ENCODE measurements at places on chromosomes 13 and 19. TPM values are rescaled to one million over a fixed set of nuclear protein-coding genes. Genes with fewer than 3 reads are reported as not detected.
A peak's percentile ranks its signal among the peaks of the same experiment; 100 is the strongest.

DNA sequence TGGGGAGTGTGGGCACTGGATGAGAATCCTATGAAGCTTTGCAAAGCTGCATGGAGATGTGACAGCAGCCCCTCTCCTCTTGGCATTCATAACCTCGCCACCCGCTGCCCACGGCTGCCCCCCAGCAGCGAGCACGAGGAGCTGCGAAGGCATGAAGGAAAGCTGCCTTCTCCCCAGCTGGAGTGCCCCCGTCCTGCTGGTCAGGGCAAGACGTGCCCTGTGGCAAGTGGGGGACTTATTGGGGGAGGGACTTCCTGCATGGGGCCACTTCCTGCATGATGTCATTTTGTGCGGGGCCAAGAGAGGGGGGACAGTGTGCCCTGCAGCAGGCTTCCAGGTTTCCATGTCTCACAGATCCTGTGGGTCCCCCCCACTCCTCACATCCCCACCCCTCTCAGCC is 85.9 kb downstream of the TSHZ3 start:
- no peak for DNase-seq

- no peak for DNase-seq
Measured at GRCh38 chr19:16191216-16191908, 6.2 kb downstream of the FAM32A start.

DNA sequence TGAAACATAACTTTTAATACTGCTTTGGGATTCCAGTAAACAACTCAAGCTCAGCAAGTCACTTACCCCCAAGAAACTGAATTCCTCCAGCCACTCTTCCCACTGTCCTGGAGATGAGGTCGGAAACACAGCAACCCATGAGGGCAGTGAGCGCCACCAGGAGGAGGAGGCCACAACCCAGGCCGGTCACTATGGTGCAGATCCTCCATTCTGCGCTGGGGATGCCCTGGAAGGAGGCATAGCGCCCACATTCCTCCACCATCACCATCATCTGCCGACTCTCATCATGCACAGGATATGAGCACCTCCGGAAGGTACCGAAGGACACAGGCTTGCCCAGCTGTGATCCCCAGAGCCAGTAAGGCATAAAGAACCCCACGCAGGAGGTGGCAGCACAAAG is 2.2 kb downstream of the LHFPL6 start:
- DNase-seq: no peak

GRCh38 chr13:51618626-51619025 is 34.4 kb downstream of the WDFY2 start:
- DNase-seq: no peak

GRCh38 chr19:38731654-38732301 is 12.5 kb downstream of the CAPN12 start:
- DNase-seq: peak; percentile 57

- DNase-seq: no peak
Measured at GRCh38 chr19:6521718-6522646, 8.8 kb upstream of the TNFSF9 start.

DNA sequence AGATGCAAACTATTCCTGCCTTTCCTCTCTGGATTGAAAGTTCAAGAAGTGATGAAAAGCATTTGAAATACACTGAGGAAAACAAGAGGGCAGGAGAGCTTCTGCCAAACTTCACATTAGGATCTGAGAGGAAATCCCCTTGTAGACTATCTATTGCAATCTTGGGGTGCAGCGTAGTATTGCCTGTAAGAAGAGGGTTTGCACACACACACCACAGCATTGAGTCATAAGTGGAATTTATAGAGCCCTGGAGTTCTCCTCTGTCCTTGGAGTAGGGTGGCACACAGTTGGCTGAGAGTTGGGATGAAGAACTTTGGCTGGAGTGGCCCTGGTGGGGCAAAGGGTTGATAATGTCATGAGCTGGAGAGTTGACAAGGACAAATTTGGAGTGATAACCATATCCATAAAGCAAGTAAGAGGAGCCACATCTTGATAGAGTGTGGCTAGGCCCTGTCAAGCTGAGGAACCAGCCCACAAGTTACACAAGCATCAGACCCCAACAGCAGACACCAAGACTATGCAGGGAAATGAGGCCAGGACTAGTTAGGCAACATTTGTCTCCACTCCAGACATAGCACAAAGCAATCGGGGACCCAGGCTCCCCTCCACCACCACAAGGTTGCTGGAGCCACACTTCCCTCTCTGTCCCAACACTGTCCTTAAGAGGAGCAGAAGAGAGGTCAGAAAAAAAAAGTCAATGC is 520.9 kb downstream of the KLF5 start:
- no peak for DNase-seq

DNA sequence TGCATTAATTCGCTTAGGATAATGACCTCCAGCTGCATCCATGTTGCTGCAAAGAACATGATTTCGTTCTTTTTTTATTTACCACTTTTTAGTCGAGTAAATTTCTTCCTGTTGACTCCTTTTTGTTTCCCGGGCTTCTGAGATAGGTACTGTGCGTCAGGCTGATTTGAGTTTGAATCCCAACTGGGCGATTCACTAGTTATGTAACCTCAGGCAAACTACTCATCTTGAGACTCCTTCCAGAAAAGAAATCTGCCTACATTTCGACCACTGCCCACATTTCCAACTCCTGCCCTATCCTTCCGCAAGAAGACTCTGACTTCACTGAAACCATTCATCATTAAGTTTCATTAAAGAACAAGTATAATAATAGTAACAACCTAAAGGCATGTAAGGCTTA is 8.2 kb downstream of the SCEL start:
- DNase-seq: no peak

DNA sequence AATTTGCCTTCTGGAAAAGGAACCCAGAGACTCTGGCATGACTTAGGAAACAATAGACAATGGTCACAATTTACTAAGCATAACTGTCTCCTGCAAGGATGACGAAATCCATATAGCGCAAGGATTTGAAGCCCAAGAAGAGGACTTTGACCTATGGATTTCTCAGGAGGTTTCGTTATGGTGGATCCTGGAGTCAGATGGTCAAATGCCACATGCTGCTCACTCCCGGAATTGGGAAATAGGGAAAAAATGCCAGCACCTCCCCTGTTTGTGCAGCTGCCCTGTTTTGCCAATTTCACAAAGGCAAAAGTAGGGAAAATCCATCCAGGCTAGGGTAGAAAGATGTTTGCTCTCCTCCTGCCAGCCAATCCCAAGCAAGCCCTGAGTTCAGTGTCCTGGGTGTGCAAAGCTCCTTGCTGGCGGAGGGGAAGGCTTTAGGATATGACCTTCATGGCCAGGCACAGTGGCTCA is 23.4 kb downstream of the RDH8 start:
- no peak for DNase-seq

GRCh38 chr13:85287528-85287927 is 511.7 kb downstream of the SLITRK6 start:
- no peak for DNase-seq

DNA sequence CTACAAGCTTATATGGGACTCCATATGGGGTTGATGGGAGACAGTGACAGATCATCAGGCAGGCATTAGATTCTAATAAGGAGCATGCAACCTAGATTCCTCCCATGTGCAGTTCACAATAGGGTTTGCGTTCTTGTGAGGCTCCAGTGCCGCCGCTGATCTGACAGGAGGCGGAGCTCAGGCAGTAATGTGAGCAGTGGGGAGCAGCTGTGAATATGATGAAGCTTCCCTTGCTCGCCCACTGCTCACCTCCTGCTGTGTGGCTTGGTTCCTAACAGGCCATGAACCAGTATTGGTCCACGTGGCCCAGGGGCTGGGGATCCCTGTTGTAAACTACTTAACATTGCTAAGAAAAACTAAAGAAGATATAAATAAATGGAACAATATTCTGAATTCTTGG is 378.4 kb downstream of the KCNRG start:
- DNase-seq: no peak

- DNase-seq: peak; percentile 88
Measured at GRCh38 chr19:55216461-55217198, 7.3 kb upstream of the PTPRH start.

DNA sequence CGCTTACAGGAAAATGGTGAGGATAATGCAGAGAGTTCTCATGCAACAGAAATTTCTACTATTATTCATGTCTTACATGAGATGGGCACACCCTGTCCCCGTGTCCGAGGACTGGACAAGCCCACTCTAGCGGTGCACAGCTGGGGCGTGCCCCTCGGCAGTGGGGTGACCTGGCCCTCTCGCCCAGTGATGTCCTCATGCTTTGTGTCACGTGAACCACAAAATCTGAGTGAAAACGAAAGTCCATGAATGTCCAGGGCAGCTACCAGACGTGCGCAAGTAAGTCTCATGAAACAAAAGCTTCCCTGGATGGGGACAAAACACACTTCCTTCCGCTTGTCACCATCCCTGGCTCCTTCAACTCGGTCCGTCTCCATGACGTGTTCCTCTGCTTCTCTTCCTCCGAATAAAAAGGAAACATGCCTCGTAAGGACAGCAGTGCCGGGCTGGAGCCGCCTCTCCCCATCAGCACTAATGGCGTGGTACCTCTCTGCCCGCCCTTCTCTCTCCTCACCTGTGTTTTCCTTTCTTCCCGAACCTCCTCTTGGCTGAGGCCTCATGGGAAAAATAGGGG is 45.6 kb downstream of the ANKRD10 start:
- DNase-seq: no peak

DNA sequence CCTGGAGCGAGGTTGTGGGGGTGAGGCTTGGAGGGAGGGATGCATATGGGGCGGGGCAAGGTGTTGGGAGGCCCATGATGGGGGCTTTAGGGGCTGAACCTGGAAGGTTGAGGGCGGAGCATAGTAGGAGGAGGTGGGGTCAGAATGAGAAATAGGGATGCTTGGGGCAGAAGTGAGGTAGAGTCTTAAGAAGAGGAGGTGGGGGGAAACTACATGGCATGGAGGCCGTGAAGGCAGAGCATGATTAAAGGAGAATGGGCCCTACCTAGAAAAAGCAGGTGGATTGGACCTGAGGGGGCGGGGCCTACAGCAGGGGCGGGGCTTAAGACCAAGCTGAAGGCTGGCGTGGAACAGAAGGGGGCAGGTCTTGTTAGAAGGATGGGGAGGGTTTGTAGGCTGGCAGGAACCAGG is 799 bp downstream of the NR1H2 start:
- DNase-seq: no peak

DNA sequence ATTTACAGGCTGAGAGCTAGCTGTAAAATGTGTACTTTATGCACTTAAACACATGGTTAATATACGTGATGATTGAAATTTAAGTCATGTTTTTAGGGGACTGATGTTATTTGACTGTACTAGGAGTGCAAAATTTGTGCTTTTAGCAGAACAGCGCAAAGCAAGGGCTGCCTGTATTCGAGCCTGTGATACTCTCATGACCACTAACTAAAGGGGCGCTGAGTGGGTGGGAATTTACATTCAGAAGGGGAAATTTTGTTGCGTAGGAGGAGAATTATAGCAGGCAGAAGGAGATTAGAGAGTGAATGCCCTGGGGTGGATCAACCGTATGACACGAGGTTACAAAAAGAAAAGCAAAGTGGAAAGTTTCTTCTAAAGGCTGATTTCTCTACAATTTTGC is 271.8 kb upstream of the HTR2A start:
- no peak for DNase-seq

DNA sequence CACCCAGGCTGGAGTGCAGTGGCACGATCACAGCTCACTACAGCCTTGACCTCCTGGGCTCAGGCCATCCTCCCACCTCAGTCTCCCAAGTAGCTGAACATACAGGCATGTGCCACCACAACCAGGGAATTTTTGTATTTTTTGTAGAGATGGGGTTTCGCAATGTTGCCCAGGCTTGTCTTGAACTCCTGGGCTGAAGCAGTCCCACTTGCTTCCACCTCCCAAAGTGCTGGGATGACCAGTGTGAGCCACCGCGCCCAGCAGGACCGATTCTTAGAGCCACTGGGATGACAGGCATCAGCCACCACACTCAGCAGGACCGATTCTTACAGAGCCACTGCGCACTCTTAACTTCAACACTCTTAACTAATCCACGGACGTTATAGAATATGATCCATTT is 54.9 kb upstream of the RANBP3 start:
- no peak for DNase-seq

DNA sequence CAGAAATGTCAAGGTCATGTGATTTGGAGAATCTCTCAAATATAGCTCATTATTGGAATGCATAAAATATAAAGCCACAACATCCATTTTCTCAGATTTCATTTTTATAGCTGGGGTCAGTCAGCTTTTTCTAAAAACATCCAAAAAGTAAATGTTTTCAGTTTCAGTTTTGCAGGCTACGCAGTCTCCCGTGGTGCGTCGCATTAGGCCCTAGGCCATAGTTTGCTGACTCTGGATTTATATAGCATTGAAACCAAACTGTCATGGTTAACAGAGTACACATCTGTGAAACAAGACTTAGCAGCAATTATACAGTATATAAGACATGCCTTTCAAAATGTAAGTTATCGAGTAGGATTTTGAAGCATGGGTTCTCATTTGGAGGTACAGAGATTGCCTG is 140.0 kb downstream of the IRS2 start:
- DNase-seq: no peak

DNA sequence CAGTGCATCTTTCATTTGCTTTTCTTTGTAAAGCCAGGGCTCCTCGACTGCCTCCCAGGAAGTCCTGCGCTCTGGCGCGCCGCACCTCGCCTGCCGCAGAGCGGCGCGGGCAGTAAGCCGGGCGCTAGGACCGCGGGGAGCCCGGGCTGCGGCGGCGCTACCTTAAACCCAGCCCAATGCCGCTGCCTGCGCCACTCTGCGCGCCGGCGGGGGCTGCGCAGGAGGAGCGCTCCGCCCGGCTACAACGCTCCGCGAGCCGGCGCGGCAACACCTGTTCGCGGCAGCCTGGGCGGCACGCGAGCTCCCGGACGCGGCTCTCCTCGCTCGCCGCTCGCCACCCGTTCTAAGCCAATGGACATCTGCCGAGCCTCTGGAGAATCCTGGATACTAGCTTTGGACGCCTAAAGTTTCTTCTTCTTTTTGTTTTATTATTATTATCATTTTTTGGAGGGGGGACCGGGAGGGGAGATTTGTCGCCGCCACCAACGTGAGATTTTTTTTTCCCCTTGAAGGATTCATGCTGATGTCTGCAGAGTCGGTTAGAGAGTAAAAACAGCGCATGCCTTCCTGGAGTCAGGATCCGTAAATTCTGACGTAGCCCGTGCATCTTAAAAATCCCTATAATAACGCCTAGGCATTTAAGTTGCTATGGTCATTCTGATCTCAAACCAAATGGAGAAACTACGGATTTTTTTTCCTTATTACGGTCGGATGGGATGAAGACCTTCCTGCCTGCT is at the start of gene FGF9:
TSS of gene FGF9 (plus strand) at position 191 of the 737 bp plus-strand sequence. CDS start 840 bp downstream, outside the sequence.
- peak; percentile 86 for DNase-seq

- DNase-seq: no peak
Measured at GRCh38 chr13:77437267-77437666, 98.2 kb upstream of the SCEL start.

GRCh38 chr13:37666036-37666435 is 67.5 kb upstream of the POSTN start:
- no peak for DNase-seq

DNA sequence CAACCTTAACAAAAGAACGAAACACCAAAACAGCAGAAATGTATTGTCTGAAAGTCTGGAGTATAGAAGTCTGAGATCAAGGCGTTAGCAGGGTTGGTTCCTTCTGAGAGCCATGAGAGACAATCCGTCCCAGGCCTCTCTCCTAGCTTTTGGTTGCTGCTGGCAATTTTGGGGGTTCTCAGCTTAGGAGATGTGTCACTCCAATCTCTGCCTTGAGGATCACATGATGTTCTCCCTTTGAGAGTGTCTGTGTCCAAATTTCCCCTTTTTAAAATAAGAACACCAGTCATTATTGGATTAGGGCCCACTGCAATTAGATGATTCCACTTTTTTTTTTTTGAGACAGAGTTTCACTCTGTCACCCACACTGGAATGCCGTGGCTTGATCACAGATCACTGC is 10.1 kb downstream of the KCNN1 start:
- no peak for DNase-seq

The PEX11G gene
- total RNA-seq: 1.2 TPM

The ALG5 gene
- total RNA-seq: 10.3 TPM

The PODNL1 gene
- 2.5 TPM for total RNA-seq

The SULT2B1 gene
- 0.43 TPM for total RNA-seq

The ZNF121 gene
- 20.7 TPM for total RNA-seq

The PGLYRP1 gene
- total RNA-seq: 0.35 TPM

All from Right ventricle myocardium inferior (tissue), 1 donor.